CD4-positive, alpha-beta T cell treated with Interleukin-12 subunit alpha and Interleukin-12 subunit beta, for 1 hour (primary cell): ENCODE measurements at places on chromosomes 4 and X.

DNA sequence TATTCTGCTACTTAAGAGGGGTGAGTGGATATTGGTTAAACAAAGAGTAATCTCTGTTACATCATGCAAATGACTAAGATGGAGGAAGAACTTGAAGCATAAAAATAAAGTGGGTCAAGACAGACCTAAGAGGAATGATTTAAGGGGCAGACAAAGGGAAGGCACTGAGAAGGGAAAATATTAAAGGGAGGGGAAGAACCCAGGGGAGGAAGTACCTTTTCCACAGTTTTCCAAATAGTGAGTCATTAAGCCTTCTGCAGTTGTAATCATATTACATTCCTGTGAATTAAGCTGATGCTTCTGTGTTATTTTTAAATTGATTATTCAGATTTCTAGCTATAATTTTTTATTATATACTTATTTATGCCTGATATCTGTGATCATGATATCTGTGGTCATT lies 253.3 kb downstream of the CENPC start:
- DNase-seq, result no peak

- DNase-seq, result no peak
Observed at GRCh38 chr4:99856166-99856565, 38.1 kb downstream of the LAMTOR3 start.

DNA sequence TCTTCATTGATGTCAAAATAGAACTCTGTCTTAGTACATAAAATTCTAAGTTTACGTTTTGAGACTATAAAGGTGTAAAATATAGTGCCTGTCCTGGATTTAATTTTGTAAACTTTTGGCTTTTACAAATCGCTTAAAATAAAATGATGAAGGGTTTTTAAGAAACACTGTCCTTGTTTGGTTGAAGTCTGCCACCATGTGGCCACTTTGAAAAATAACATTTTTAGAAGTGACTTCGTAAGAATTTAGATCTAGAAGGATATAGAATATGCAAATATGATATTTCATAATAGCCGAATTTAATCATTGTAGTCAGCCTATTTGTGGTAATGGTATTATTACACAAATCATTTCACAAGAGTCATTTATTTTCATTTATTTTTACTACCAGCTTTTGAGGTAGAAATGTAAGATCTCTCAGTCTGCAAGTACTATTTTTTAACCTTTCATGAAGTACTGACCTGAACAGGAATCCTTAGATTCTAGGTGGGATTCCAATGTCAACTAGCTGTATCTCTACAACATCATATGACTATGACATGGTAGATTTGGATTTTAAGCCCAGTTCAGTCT lies 31.0 kb upstream of the FAT4 start:
- DNase-seq, result no peak

DNA sequence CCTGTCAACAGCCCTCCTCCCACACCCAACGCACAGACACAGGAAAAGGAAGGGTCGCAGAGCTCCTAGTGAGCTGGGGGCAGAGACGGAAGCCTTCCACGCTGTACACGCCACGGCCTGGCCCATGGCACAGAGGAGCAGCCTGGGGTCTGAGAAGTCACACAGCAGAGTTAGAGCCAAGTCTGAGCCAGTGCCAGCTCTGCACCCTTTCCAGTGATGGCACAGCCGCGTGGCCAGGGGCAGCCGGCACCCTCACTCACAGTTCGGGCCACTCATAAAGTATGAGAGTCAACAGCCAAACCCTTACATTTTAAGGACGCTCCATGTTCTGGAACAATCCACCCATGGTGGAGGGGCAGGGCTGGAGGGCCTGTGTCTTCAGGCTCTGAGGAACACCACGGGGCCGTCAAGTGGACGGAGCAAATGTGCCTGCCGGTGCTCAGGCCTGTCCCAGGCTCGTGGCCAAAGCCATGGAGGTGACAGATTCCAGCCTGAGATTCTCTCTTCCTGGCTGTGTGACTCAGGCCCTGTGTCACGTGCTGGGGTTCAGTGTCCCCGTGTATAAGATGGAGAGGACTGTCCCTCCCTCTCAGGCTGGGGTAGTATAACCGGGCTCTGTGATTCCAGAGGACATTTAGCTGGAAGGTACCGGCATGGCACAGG lies 91.2 kb downstream of the ABLIM2 start:
- no peak for DNase-seq

DNA sequence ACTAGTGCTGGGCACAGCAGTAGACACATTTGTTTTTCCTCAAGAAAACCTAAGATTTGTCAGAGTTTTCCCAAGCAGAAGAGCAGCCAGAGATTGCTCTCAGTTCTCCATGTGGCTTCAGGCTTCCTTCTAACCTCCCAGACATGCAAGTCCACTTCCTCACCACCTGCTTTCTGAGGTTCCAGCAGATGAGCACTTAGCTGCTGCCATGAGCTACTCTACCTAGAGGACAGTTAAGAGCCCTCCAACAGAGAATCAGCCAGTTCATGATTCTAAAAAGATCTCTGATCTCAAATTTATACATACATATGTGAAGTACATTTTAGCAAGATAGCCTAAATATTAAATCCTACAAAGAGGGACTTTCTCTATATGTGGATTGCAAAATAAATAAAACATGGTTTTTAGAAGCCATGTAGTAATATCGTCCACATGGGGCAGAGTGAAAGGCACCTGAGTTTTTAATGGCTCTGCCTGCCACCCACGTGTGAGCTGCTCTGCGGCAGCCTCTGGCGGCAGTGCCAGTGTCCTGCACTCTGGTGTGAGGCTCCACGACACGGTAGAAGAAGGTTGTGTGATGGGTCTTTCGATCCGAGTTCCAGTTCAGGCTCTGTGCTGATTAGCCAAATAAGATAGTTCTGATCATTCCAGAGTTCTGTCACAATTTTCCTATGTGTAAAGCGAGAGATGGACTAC lies 10.3 kb downstream of the CYP4V2 start:
- peak; percentile 64 for DNase-seq

DNA sequence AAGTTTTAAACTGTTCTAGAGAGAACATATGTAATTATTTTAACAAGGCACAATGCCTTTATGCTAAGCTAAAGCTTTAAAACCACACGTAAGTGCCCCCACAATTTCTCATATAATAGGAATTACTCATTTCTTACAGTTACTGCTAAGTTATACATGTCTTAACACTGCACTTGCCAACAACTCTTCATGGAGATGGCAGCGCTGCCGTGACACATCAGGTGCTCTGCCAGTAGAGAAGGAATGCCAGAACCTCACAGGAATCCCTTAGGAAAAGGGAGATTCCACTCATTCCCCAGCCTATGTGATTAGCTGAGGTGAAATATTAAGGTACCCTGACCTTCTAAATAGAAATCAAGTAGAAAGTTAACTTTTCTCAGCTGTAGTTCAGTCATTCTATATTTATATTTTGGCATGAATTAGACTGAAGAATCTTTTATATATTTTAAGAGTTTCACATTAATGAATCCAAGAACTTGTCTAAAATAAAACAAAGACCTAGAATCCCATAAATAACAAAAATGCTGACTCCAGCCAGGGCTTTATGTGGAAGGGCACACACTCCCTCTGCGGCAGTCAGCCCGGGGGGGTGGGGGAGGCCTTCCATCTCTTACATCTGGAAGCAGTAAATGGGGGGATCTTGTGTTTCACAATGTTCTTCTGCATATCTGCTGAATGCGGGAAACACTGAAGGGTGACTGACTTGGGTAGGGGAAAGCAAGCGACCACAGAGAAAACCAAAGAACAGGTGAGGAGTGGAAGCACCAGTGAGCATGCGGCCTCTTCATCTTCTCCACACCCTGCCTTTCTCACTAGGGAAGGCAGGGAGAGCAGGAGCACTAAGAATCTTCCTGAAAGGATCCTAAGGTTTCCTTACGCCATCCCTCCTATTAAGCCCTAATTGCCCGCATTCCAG lies 23.7 kb downstream of the ACSL1 start:
- DNase-seq, result no peak

DNA sequence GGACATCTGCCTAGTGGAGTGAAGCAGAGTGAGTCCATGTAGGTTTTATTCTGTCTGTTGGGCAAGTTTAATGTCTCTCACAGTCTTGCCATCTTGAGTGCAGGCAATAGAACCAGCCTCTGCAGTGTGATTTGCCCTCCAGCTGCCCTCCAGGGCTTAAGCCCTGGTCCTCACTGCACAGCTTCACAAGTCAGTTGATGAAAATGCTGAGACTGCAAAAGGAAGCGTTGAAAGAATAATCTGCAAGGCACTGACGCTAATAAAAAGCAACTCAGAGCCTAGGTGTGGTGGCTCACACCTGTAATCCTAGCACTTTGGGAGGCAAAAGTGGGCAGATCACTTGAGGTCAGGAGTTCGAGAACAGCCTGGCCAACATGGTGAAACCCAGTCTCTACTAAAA lies 54.1 kb upstream of the PHOX2B start:
- DNase-seq, result no peak

- no peak for DNase-seq
Observed at GRCh38 chr4:151035328-151035727, 20.2 kb upstream of the LRBA start.

GRCh38 chr4:7236847-7237246 lies 44.5 kb downstream of the SORCS2 start:
- no peak for DNase-seq

GRCh38 chr4:76585897-76586360 lies 150.9 kb downstream of the SHROOM3 start:
- peak; percentile 1 for DNase-seq

DNA sequence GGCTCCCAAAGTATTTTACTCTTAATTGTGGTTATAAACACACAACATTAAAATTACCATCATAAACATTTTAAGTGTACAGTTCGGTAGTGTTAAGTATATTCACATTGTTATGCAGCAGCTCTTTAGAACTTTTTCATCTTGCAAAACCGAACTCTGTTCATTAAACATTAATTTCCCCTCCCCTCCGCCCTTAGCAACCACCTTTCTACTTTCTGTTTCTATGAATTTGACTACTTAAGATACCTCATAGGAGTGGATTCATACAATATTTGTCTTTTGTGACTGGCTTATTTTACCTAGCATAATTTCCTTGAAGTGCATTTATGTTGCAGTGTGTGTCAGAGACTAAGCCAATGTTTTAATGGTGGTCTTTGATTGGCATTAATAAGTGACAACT lies 32.6 kb downstream of the IL13RA1 start:
- DNase-seq, result no peak

- no peak for DNase-seq
Observed at GRCh38 chrX:13775837-13776236, 41.1 kb downstream of the GPM6B start.

- DNase-seq, result peak; percentile 26
Observed at GRCh38 chrX:7147413-7147977, at the start of gene STS. STS (plus strand) TSS chrX:7147712; CDS start chrX:7253200, 105,488 bp downstream.

GRCh38 chr4:37762294-37762990 lies 64.0 kb upstream of the PGM2 start:
- no peak for DNase-seq

GRCh38 chr4:20249333-20249732 lies 2.4 kb upstream of the SLIT2 start:
- DNase-seq, result no peak

GRCh38 chr4:67134616-67135015 lies 410.7 kb downstream of the CENPC start:
- no peak for DNase-seq

DNA sequence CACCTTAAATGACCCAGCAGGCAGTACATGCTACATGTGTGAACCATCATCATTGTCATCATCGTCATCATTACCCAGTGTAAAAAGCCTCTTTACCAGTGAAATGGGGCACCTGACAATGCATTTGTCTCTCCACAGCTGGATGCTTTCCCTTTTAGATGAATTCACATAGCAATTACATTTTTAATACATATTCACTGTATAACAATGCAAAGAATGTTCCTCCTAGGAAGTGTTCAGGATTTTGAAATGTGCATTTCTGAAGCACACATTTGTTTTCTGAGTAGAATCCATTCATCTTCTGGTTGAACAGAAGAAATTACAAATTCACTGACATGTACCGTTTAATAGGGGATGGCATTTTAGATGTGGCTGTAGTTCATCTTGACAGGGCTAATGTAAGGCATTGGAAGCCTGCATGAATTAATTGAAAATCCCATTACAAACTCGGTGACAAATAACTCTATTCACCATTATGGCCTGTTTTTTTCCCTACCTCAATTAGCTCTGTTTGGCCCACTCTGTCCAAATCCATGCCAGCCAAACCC lies 111.1 kb downstream of the SH3RF1 start:
- DNase-seq, result no peak

DNA sequence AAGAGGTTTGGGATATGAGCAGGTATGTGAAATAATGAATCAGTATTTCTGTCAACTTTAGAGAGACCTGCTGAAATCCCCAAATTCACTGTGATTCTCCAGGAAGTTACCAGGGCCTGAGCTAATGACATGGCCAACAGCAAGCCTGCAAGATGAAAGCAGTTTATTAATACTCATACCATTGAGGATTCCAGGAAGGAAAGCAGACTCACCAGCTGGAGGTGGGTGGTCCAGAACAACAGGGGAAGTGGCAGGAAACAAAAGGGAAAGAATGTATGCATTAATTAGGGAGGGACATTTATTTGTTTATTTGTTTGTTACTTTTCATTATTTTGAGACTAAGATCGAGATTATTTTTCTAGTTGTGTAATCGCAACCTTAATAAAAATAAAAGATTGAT lies 196.6 kb upstream of the AGA start:
- no peak for DNase-seq

DNA sequence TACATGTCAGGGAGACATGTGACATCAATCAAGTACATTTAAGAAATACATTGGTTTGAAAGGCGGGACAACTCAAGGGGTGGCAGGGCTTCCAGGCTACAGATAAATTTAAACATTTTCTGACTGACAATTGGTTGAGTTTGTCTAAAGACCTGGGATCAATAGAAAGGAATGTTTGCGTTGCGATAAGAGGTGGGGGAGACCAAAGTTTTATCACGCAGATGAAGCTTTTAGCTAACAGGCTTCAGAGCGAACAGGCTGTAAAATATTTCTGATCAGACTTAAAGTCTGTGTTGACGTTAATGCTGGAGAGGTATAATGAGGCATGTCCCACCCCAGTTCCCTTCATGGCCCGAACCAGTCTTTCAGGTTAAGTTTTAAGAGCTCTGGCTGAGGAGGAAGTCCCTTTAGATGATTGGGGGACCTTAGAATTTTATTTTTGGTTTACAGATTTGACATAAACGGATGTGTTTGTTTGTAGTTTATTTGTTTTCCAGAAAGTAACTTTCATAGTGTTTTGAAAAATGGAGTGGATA lies 346.7 kb upstream of the RASGEF1B start:
- no peak for DNase-seq

- DNase-seq, result peak; percentile 30
Observed at GRCh38 chrX:25020905-25021449, 5.2 kb upstream of the ARX start.

- DNase-seq, result no peak
Observed at GRCh38 chrX:84144281-84144680, 43.7 kb downstream of the RPS6KA6 start.

GRCh38 chr4:136319789-136320464 lies 1212.4 kb downstream of the PCDH18 start:
- no peak for DNase-seq

- DNase-seq, result no peak
Observed at GRCh38 chr4:87716371-87717265, 66.5 kb downstream of the DMP1 start.
